ENCODE measurements at places on chromosomes 3 and 15.

- no peak for DNase-seq
These were observed 47.1 kb upstream of the IL20RB start for GRCh38 chr3:136910697-136911096.

DNA sequence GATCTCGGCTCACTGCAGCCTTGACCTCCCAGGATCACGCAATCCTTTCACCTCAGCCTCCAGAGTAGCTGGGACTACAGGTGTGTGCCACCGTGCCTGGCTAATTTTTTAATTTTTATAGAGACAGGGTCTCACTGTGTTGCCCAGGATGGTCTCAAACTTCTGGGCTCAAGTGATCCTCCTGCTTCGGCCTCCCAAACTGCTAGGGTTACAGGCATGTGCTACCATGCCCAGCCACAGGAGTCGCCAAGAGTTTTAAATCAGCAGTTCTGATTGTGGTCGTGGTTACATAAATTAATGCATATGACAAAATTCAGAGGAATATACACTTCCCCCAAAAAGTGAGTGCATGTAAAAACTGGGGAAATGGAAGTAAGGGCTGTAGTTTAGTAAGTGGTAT is 32.9 kb downstream of the MEGF11 start:
- DNase-seq, result no peak

DNA sequence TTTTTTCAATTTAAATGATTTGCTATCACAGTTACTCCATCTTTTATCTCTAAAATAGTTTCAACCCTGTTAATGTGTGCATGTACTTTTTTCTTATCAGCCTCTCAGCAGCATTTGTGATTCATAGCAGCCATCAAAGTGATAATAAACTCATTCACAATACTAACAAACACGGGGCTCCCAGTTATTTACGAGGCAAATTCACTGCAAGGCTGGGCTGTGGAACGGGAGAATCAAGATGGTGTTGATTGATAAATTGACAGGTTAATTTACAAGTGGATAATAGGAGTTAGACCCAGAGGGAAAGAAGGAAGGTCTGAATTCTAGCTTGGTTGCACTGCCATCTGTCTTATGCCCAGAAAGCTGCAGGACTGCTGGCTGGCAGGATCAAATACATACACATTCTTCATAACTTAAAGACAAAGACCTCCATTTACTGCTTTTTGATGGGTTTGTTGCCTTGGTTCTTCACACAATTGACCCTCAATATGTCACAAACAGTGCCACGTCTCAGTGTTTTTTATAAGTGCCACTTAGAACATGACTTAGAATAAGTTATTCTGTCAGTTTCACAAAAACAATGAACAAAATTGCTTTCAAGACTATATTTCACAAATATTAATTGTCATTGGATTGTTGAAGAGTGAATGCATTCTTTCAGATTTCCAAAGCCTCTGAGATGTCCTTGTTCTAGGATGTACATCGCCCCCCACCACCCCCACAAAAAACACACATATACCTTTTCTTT is 562.8 kb downstream of the NR2F2 start:
- DNase-seq, result no peak

- no peak for DNase-seq
These were observed 44.2 kb upstream of the CSPG5 start for GRCh38 chr3:47622671-47623461.

GRCh38 chr3:104916971-104917370 is 449.7 kb upstream of the ALCAM start:
- peak; percentile 38 for DNase-seq

DNA sequence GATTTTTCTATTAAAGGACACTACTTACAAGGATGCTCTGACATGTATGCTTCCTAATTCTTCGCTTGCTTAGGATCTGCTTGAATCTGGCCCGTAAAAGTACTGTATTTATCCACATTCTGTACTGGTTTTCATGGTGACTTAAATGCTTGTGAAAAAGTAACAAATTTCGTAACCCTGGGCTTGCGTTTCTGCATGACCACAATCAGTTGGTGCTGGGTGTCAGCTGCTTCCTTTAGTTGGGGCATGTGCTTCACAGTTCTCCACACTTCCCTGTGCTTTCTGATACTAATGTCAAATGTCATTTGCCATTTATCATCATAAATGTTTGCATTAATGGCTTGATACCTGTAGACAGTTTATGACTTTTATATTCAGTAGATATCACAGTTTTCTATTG is 218.4 kb upstream of the MLF1 start:
- no peak for DNase-seq

- DNase-seq, result no peak
These were observed 7.9 kb downstream of the SLC38A3 start for GRCh38 chr3:50212971-50213370.

- DNase-seq, result no peak
These were observed 604 bp downstream of the GNAI2 start for GRCh38 chr3:50236484-50237132.

DNA sequence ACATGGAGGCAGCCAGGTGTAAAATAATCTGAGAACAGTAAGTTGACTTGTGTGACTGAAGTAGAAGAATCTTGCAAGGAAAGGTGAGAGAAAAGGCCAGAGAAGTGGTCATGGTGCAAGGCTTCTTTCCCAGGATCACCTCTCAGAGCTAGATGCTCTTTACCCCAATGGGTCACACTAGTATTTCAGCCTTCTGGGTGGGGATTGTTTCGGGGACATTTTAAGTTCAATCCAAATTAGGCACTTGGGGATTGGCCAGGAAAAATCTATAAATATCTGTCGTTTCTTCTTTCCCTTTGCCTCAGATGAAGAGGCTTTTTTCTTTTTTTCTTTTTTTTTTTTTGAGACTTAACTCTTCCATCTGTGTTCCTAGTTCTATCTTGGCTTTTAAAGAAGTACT is 188.0 kb downstream of the KLHL25 start:
- DNase-seq, result no peak

Measured in fibroblast of skin of right quadriceps (primary cell).